ENCODE measurements at places on chromosomes 16 and 17. TPM values are rescaled to one million over a fixed set of nuclear protein-coding genes. Genes with fewer than 3 reads are reported as not detected.

The PPY gene
- not detected for total RNA-seq

The TNFSF13 gene
- total RNA-seq = 1.7 TPM

The SDR42E1 gene
- total RNA-seq = not detected

DNA sequence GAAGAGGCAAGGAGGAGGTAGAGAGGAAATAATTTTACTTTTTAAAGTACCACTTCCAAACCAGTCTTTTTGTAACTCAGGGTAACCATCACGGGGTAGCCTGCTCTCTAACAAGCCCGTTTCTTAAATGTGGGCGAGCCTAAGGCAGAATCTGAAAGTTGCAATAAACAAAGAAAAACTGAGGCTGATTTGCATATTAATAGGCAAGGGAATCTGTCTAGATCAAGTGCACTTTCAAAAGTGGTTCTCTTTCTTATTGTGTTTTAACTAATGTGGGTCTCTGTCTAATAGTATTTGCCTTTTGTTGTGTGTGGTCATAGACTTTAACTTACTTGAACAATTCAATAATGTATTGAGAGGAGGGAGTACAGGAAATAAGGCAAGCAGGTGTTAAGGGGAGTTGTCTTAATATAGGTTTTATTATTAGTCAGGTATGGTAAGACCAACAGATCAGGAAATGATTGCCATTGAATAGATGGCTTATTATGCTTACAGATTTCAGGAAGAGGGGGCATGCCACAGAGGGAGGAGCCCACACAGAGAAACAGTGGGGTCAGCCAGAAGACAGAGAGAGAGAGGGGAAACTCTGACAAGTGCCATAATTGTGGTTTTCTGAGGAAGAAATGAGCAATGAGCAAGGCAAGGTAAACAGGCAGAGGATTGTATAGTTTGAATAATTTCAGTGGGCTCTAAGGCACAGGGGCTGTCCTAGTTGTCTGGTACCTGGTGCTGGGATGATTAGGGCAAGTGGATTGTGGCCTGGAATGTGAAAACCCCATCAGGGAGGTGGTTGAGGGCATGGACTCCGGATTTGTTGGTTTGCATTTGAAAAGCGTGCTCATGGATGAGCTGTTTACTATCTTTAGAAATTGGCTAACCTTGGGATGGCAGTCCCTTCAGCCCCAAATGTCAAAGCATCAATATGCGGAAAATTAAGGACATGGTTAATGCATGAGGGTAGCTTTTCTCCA lies 237.2 kb downstream of the TOX3 start:
- no peak for DNase-seq

- DNase-seq = no peak
Observed at GRCh38 chr16:58299757-58300349, 5.0 kb upstream of the PRSS54 start.

DNA sequence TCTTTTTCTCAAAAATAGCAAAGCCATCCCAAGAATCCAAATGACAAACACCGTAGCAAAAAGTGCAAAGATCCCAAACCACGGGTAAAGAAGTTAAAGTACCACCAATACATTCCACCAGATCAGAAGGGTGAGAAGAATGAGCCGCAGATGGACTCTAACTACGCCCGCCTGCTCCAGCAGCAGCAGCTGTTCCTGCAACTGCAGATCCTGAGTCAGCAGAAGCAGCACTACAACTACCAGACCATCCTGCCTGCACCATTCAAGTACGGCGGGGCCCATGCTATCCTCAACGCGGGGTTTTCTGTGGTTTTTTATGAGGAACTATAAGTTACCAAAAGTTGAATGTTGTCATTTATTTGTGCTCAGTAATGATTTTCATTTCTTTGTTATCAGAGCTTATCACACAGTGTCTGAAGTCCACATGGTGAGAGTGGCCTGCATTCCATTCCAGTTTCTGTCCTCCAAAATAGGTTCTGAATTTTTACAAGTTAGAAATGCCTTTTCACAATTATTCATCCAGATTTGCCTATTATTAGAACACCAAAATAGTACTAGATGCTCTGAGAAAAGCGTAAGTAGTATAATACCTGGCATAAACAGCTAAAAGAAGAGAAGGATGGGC lies 169.2 kb downstream of the MRTFB start:
- DNase-seq = no peak

GRCh38 chr17:59521465-59522126 lies 43.8 kb upstream of the DHX40 start:
- DNase-seq = no peak

GRCh38 chr16:68289621-68290329 lies 21.0 kb downstream of the SLC7A6OS start:
- no peak for DNase-seq

DNA sequence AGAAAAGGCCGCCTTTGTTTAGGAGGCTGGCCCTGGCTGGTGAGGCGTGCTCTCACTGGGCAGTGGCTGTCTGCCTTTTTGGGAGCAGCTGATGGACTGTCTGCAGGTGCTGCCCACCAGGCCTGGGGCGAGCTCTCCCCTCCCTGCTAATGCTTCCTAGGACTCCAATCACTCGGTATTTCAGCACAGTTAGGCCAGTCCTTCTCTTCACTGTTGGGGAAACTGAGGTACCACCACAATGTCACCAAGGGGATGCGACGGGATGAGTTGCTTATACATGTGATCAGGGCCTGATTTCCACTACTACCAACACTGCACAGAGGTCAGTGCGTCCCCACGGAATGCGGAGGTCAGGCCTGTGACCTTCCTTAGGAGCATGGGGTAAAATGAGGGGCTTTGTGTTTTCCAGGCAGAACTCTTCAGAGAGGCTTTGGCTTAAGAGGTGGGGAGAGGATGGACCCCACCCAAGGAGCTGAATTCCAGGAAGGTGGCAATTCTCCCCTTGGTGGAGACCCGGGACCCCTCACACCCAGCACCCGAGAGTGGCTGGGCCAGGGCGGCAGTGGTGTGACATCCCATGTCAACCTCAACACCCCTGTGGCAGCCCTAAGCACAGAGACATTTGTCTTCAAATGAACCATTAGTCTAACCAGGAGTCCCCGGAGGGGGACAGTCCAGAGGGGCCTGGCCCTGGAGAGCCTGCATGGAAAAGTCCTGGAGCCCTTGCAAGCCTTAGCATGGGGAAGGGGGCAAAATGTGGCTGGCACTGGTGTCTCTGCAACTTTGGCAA lies 86.4 kb downstream of the N4BP1 start:
- peak; percentile 59 for DNase-seq

DNA sequence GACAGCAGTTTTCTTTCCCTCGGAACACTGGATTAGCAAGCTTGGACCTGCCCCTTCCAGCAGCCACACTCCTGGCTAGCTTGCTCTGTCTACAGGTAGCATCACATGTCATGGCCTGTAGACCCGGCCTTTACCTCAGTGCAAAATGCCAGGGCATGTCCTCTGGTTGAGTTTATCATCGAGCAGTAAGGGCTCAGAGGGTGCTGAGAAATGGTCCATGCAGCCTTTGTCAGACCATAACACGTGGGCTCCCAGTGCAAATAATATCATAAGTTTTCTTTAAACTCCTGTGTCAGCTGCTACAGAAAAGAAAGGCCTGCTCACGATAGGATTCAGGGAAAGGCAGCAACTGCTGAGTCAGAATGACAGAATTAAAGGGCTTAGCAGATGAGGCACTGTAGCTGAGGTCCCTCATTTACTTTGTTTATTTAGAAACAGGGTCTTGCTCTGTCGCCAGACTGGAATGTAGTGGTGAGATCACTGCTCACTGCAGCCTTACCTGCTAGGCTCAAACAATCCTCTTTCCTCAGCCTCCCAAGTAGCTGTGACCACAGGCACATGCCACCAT lies 8.0 kb upstream of the GNA13 start:
- DNase-seq = no peak

DNA sequence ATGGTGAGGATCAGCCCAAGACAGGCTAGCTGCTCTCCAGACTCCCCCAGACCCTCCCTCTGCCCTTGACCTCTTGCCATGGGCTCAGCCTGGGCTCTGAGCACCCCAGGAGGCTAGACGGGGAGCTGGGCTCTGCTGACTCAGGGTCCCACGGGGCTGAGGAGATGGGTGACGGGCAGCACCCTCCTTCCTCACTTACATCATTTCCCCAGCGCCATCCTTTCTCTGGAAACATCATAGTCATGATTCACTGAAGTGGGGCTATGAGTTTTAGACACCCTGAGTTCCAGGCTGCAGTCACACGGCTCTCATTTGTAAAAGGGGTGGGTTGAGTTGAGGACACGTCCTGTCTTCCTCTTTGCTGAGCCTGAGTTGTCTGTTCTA lies 3.0 kb upstream of the ITGAX start:
- DNase-seq = no peak

- peak; percentile 84 for DNase-seq
Observed at GRCh38 chr17:81294512-81295030, 536 bp downstream of the SLC38A10 start.

- DNase-seq = no peak
Observed at GRCh38 chr16:17776888-17777287, 306.1 kb upstream of the XYLT1 start.

- DNase-seq = no peak
Observed at GRCh38 chr17:50338645-50339044, 7.3 kb upstream of the XYLT2 start.

Data from chondrocyte (in vitro differentiated cells).